ENCODE measurements at places on chromosomes 1 and 21.

DNA sequence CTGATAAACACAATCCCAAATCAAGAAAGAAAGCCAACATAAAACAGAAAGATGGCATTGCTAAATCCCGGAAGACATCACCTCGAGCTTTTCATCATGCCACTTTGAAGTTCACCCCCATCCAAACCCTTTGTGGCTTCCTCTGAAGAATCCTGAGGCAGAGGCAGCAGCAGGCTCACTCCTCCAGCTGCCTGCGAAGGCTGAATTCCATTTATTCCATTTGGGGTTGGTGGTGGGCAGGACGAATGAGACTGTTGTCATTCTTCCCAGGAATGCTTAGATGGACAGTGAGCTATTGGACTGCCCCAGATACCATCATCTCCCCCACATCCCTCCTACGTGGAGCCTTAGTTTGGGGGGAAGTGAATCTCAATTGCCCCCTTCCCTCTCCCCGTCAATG is 437.5 kb downstream of the SMYD3 start:
- no peak for DNase-seq

DNA sequence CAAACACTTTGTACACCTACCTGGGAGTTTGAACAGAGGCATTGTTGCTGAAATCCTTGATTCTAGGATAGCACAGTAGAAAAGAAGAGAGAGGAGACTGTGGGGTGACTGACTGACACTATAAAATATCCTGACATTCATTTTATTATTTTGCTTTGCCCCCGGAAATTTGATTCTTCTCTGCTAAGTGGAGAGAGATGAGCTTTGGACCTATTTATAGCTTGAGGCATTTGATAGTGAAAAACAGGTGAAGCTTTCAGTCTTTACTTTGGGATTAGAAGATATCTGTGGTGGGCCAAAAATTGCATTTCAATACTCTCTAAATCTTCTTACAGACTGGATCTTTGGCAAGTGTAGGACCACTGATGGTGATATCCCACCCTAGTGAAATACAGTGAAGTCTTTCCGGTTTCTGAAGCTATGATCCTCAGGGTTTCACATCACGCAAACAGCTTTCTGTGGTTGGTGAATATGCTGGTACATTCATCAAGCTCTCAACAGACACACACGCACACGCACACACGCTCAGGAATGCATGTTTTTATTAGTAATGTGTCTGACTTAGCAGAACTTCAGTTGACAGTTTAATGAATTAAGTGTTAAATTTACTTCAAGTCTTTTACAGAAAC is at the start of gene AMPD1:
AMPD1 (minus strand) TSS at position 117 of the 629 bp plus-strand sequence; CDS start at position 42, 75 bp downstream.
- no peak for DNase-seq

DNA sequence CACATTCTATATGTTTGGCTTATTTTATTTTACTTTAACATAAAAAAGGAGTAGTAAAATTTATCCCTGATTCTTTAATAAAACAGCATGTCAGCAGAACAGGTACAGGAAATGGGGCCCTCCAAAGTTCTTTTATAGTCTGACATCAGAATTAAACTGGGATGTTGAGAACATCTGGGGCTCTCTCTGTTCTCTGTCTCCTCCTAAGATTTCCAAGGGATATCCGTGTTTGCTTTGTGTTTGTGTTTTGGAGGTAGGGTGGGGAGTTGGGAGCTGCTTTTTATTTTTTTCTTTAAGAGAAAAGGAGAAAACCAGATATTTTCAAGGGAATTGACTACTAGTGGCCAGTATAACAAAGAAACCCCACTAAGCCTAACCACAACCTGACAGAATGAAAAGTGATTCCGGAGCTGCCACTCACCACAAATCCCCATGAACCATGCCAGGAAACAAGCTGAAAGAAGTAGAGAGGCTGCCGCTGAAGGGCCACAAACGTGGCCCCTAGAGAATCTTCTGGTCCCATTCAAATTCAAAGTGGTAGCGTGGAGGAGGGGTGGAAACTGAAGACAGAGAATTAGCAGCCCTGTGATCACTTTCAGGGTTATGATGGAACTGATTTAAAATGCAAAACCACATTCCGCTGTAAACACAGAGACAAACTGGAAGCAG is 369.6 kb upstream of the ADGRL2 start:
- DNase-seq: no peak

DNA sequence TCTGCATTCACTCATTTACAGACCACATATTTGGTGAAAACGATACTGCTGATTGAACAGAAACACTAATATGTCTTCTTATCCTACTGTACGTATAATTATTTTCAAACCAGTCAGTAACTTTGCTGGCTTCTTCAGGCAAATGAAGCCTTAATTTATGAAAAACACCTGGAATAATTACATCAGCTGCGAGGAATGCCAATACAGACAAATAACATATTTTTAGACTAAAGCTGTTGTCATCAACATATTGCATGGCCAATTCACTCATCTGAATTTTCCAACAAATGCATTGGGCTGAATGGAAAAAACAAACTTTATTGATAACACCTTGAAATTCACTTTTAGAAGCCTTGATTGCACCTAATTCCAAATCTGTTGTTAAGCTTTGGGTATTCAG is 165.9 kb downstream of the HLX start:
- no peak for DNase-seq

Measured in DMS79 treated with DMSO at 0.1 percent for 48 hours (cell line).